ENCODE measurements at places on chromosomes 7 and 10. TPM values are rescaled to one million over a fixed set of nuclear protein-coding genes. Genes with fewer than 3 reads are reported as not detected.

LOXL4 gene
- 2.1 TPM for total RNA-seq

CALHM1 gene
- not detected for total RNA-seq

LEP gene
- 4.7 TPM for total RNA-seq

CUBN gene
- total RNA-seq, result 0.44 TPM

NEUROG3 gene
- not detected for total RNA-seq

GPR26 gene
- total RNA-seq, result not detected

DNA sequence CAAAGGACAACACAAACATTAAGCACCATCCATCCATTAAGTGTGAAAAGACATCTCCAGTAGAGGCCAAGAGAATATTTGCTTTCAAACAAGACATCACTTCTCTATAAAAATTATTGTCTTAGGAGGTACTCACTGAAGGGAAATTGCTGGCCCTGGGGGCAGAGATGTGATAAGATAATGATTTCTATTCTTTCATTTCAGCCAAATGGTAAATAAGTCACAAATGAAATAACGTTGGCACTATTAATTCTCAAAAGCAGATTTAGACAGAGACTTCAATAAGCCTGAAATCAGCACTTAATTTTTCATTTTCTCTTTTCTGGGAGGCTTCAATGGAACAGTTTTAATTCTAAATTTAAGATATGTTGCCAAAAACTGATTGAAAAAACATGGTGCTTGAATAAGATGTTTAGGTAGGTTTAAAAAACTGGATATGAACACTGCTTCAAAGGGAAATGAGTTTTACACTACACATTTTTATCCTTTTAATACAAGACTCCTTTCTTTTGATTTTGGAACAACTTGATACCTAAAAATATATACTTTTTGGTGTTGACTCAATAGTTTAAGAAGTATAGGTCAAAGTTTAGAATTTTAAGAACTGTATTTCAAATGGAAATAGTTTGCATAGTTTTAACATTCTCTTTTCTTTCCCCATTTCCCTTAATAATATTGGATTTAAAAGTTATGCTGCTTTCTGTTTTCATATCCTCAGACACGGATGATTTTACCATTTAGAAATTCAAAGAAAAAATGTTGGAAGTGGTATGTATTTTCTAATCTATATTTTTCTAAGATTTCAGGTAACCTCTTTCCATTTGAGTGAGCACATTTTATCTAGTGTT is 204.0 kb downstream of the AHR start:
- DNase-seq, result no peak

GRCh38 chr7:141209454-141209853 is 135.6 kb downstream of the TMEM178B start:
- no peak for DNase-seq

- no peak for DNase-seq
These were observed 8.3 kb downstream of the PEX1 start for GRCh38 chr7:92520024-92520423.

DNA sequence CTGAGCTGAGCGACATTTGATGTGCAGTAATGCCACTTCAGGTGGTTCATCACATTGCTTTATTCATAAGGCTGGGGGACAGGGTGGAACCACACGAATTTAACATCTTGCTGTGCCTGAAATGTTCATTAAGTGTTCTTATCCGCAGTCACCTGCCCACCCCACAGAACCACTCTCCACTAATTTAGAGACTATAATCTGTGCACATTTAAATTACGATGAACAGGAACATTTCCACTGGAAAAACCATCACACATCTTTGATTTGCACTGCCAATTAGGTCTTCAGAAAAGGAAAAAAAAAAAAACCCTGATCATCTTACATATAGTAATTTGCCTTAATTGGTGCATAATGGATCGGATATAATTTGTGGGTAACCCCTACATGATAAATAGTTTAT is 2.3 kb downstream of the CDCA7L start:
- DNase-seq, result no peak

DNA sequence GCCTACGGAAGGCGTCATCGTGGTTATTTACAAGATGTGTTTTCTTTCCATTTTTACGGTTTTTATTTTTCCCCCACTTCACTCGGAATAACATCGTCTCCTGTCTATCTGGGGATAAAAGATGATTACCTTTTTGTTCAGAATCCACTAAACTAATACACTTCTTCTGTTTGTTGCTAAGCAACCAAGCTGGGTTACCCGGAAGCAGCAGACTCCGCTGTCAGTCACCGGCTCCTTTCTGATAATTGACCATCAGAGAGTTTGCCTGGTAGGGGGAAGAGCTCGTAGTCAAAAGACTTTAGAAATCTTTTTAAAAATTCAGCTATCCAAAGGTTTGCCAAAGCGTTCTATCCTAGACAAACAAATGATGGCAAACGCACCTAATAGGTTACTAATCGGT is 75.0 kb upstream of the SFMBT2 start:
- no peak for DNase-seq

- DNase-seq, result no peak
These were observed 109.5 kb downstream of the NRF1 start for GRCh38 chr7:129721068-129721467.

DNA sequence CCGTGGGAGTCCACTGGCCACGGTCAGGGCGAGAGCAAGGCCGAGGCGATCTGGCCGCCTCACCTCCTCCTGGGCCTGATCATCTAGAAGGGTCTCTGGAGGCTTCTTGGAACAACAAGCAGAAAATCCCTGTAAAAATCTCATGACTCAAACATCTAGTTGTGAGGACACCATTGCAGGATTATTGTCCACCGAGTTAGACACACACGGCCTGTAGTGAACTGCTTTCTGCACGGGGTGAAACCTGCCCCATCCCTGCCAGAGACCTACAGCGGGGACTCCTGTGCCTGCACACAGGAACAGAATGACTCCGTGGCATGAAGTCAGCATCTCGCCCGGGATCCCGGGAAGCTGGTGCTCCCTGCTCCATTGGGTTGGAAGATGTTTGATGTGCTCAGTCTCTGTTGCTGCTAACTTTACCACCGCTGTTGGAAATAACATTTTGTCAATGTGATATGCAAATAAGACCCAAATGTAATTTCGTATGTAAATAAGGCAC is 267.0 kb upstream of the TCERG1L start:
- no peak for DNase-seq

GRCh38 chr7:28136885-28137284 is 43.7 kb downstream of the JAZF1 start:
- no peak for DNase-seq

DNA sequence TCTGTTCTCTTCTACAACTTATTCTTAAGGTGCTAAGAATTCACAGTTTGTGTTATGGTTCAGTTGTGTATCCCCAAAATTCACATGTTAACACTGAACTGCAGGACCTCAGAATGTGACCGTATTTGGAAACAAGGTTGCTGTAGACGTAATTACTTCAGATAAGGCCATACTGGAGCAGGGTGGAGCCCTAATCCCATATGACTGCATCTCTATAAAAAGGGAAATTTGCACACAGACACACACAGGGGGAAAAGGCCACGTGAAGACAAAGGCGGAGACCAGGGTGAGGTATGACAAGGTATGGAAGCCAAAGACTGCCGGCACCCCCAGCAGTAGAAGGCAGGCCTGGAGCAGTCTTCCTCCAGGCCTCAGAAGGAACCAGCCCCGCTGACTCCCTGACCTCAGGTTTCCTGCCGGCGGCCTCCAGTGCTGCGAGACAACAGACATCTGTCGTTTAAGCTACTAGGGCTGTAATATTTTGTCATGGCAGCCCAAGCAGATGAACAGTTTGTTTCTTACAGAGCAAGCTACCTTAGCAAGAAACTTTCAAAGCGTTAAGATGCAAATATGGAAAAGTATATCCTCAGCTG is 98.7 kb downstream of the PROSER2 start:
- DNase-seq, result no peak

DNA sequence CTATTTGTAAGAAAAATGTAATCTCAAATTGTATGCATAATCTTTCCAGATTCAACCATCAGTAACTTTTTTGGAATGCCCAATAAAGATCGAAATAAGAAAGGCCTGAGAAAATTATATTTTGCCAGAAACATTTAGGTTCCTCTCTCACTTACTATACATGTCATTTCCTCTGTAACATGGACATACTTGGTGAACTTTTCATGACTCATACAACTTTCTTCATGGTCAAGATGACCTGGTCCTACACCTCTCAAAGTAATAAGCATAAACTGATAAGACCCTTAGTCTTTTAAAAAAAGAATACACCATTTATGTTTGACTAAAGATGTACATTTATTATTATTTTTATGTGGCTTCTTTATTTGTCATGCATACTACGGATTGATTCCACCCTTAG is 125.3 kb downstream of the REEP3 start:
- DNase-seq, result no peak

DNA sequence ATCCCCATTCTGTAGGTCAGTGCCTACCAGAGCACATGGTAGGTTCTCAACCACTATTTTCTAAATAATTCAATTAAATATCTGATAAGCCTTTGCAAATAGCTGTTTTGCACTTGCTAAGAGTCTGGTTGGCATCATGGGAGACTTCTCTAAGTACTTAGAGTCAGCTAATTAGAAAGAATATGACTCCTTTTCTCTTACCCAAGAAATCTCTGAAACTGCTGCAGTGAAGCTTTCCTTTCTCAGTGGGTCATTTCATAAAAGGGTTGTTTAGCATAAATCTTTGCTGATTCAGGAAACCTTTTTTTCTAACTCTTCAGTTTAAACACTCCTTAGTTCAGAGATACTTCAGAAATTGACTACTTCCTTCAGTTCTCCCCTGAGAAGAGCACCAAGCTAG is 438.9 kb downstream of the ADRA2A start:
- no peak for DNase-seq

DNA sequence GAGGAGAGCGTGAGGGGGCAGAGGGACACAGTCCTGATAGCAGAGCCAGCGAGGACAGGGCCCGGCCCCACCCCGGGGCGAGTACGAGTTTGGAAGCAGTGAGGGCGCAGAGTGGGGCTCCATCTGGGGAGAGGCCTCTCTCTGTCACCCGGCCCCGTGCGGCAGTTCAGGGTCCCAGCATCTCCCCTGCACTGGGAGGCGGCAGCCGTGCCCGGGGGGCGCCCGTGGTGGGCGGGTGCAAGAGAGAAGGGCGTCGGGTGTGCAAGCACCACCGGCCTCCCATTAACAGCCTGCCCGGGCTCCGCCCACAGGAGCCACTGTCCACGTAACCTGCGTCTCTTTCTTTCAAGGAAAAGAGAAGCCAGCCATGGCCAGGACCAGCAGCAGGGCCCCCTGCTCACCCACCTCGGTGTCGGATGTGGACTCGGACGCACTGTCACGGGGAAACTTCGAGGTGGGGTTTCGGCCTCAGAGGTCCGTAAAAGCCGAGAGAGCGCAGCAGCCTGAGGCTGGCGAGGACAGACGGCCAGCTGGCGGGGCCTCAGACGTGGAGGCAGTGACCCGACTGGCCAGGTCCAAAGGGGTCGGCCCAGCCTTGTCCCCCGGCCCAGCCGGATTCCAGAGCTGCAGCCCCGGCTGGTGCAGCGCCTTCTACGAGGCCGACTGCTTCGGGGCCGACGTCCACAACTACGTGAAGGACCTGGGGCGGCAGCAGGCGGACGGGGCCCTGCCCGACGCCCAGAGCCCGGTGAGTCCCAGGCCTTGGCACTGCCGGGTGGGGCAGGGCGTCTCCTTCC is 28.7 kb upstream of the UTF1 start:
- DNase-seq, result peak; percentile 18

DNA sequence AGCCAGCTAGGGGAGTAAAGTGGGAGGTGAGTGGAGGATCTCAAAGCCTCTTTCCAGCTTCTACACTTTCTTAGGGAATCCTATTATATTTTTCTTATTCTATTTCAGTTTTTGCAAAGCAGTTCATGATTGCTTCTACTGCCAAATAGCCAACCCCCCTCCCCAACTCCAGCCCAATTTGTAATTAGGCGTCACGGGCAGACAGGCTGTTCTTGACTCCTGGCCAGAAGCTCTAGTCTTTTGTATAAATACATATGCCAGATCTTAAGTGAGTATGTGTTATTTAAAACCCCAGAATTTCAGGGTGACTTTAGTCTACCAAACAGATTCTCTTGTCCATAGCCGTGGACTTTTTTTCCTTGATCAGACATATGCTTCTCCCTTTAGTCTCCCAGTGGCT is 255.2 kb downstream of the BUB3 start:
- no peak for DNase-seq

GRCh38 chr7:157712666-157713235 is 375.9 kb downstream of the DNAJB6 start:
- no peak for DNase-seq

DNA sequence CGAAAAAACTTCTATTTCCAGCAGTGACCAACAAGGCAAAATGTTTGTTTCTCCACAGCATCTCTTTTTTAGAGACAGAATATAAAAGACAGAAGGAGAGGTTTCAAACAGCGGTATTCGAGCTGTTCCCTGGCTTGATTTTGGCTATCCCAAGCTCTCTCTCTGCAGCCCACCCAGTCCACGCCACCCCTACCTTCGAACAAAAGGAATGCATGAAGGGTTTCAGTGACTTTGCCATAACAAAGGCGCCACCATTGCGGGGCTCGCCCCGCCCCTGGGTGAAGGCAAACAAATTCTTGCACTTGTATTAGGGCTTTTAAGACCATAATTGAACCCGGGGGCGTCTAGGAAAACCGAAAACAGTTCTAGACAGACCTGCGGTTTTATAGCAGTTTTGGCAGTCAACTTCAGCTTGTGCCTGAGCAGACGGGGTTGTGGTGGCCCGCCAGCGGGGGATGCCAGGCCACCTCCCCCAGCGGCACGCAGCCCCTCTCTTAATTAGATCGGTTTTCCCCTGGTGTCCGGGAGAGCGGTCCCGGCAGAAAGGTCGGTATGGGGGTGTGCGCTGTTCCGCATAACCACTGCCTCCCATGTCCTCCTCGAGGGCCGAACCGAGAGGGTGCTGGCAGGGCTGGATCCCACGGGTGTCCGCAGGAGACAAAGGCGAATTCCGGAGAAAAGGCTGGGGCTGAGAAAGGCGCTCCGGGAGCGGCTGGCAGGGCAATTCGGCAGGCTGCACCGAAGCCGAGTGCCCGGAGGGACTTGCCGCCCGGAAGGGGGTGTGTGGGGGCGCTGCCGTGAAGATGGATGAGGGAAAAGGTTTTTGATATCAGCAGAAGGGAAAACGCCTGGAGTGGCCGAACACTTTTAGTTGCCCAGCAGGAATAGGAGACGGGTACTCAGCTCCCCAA is 2.7 kb upstream of the HOXA11 start:
- no peak for DNase-seq

- DNase-seq, result peak; percentile 12
These were observed 89.2 kb downstream of the MICALL2 start for GRCh38 chr7:1369916-1370657.

DNA sequence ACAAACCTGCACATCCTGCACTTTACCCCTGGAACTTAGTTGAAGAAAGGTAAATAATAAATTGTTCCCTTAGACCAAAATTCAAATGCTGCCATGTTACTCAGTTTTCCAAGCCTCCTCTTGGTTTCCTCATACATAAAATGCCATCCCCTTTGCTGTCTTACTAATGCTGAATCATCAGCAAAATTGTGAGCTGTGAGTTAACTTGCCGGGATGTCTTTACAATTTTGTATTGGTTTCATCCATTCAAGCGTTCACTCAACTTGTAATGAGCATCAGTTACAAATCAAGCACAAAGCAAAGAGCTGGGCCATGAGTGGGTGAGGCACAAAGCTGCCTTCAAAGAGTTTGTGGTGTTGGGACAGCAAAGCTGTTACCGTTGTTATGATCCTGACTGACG is 395.8 kb upstream of the ZMIZ1 start:
- DNase-seq, result no peak
